Renal cortical epithelial cell (primary cell): ENCODE measurements at places on chromosomes 6 and 20. TPM values are rescaled to one million over a fixed set of nuclear protein-coding genes. Genes with fewer than 3 reads are reported as not detected.

DNA sequence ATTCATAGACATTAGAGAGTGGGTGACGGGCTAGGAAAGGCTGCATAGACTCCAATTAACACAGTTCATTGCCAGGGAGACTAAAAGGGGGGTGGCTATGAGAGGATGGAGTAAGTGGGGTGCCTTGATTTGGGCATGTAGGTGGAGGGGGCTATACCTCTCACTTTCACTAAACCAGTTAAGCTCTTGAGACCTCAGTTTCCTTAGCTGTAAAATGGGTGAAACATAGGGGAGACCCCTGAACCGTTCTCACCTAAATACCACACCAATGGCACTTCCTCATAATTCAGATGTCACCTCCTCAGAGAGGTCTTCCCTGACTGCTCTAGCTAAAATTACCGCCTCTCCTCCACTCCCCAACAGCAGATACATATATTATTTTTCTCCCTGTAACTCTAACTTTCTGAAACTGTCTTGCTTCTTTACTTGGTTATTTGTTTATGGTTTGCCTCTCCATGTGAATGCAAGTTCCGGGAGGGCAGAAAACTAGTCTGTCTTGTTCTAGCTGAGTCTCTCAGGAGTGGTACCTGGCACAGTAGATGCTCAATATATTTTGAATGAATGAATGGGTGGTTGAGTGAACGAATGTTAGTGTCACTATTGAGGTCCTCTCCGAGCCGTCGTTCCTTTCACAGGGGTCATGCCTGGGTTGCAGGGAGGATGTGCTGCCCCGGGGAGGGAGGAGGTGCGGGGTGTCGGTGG, 615 bp upstream of the EYA2 start:
- no peak for DNase-seq

- no peak for DNase-seq
Observed at GRCh38 chr6:153942361-153942760, 96.7 kb upstream of the OPRM1 start.

GRCh38 chr20:16004108-16004854, 569.0 kb downstream of the KIF16B start:
- DNase-seq, result no peak

DNA sequence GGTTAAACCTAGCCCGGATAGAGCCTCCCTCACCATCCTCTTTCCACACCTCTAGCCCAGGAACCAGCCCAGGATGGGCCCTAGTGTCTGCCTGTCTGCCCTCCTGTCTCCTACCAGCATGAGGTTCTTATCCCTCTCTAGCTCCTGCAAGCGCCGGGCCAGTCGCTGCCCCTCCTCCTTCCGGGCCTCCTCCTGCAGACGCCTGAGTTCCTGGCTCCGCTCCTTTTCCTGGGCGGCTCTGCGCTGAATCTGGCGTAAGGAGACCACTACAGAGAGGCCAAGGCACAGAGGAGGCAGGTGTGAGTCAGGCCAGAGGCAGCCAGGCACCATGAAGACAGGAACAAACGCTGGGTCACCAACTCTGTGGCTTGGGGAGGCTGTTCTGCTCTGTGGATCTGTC, 4.3 kb upstream of the PSORS1C2 start:
- peak; percentile 34 for DNase-seq

DNA sequence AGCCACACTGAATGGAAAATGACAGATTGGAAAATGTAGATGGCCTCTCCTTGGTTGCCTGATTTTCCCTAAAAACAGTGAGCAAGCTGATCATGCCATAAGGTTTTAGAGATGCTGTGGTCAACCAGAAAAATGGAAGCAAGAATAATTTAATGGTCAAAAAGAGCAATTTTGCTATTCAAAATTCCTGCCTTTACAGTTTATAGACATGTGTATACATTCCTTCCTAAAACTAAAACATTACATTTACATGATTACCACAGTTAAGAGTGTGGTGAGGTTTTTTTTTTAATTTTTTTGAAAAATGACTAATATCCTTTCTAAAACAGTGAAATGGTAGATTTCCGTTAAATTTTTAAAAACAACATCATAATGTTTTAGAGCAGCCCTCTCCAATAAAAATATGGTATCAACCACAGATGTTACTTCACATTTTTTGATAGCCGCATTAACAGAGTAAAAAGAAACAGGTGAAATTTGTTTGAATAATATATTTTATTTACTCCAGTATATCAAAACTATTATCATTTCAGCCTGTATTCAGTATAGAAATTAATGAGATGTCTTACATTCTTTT, 407.0 kb upstream of the SOX4 start:
- DNase-seq, result no peak

DNA sequence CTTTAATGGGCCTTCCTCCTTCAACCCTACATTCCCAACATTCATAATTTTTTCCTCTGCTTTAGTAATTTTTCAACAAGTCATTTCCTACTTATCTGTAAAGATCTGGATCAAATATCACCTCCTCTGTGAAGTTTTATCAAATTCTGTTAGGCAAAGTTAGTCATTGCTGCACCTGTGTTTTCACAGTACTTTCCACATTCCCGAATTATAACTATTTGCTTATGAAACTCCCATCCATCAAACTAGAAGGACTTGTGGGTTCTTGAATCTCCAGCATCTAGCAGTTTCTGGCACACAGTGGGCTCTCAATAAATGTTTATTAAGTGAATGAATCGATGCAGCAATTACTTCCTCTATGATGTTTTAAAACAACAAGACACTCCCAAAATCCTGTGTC, 257.6 kb downstream of the HDGFL1 start:
- DNase-seq, result peak; percentile 50

DNA sequence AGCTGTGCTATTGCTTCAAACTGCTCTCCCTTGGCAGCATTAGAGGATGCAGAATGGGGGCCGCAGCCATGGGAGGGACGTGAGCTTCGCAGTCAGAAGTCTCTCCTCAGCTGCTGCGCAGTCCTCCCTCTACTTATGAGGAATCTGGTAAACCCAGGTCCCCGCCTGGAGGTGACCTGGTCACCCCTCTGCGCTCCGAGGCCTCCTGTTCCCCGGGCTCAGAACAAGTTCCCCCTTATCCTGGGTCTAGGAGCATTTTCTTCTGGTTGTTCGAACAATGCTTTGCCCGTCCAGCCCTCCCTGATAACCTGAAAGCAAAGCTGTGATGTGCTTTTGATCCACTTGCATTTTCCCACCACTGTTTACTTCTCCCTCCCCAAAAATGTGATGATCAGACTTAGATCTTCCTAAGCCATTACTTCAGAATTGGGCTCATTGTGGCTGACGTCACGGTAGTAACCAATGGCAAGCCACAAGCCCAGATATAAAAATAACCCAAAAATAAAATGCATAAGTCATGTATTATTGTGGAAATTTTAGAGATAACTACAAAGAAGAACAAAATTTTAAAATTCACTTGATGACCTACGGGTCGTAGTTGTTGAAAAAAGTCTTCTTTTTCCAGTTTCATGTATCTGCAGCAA, 80.7 kb downstream of the SERAC1 start:
- DNase-seq, result no peak

Gene ANKRD6
- 13.2 and 13.4 TPM in 2 replicates for total RNA-seq

Gene AGPAT1
- 9.9 and 30.8 TPM in 2 replicates for total RNA-seq

Gene HLA-DMB
- 2.1 and 18.9 TPM in 2 replicates for total RNA-seq

Gene ELMO2
- total RNA-seq, result 24.3 and 46.9 TPM in 2 replicates

Gene C6orf132
- total RNA-seq, result 6.9 and 16.3 TPM in 2 replicates
